Activated CD4-positive, alpha-beta memory T cell treated with anti-CD3 and anti-CD28 coated beads for 36 hours (primary cell): ENCODE measurements at places on chromosomes 7 and 10.

DNA sequence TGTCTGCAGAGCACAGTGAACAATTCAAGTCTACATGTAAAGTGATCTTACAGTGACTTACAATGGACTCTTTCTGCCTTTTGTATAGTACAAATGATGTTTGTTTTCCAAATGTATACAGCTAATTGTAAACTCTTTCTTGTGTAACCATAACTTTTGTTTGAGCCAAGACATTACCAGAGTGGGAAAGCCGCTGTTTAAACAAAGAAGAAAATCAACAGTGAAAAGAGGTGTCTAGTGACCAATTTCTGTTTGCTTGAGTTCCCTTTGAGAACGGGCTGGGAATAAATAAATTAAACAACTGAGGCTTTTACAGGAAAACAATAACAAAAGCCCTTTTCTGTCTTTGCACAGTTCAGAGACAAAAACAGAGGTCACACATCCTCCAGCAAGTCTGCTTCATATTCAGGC lies 1163.4 kb downstream of the CNTNAP2 start:
- DNase-seq = no peak

GRCh38 chr7:6579446-6579845 lies 2.2 kb downstream of the ZDHHC4 start:
- DNase-seq = no peak

DNA sequence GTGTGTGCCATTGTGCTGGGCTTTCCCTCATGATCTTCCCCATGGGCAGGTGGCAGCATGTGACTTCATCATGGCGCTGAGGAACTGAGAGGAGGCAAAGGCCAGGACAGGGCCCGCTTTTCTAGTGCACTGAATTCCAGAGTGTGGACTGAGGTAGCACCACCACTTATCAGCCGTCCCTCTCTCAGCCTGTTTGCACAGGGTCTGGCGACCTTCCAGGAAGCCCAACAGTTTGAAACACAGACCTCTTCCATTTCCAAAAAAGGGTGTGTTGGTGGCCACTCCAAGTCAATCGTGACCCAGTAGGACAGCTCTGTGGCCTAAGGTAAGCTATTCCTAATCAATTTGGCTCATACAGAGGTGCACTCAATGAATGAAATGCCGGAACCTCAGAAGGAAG lies 4.4 kb downstream of the DNAJC30 start:
- no peak for DNase-seq

GRCh38 chr7:115707258-115708012 lies 323.1 kb downstream of the TFEC start:
- peak; percentile 10 for DNase-seq

DNA sequence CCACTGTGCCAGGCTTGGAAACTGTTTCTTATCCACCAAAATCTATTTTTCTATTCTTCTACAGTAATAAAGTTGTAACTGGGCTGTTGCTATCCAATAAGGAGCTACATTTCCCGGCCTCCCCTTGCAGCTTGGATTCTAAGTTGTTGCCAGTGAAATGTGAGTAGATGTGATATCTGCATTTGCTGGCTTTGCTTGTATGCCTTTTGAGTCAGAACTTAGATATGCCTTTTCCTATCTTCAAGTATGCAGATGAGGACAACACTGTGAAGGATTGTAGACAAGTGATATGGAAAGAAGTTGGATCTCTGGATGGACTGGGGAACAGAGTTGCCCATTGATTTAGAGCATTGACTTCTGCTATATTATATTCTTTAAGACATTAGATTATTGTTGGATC lies 236.9 kb downstream of the REEP3 start:
- DNase-seq = no peak

DNA sequence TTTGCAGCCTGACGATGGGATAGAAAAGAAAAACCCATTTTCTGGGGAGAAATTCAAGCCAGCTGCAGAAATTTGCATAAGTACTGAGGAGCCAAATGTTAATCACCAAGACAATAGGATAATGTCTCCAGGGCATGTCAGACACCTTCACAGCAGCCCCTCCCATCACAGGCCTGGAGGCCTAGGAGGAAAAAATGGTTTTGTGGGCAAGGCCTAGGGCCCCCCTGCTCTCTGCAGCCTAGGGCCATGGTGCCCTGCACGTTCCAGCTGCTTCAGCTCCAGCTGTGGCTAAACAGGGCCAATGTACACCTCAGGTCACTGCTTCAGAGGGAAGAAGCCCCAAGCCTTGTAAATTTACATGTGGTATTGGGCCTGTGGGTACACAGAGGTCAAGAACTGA lies 158.2 kb downstream of the VWC2 start:
- no peak for DNase-seq

GRCh38 chr7:20778063-20778721 lies 8.5 kb downstream of the SP8 start:
- DNase-seq = no peak

- DNase-seq = no peak
Measured at GRCh38 chr10:78412605-78413004, 378.9 kb downstream of the RPS24 start.

- no peak for DNase-seq
Measured at GRCh38 chr10:114575417-114576131, 82.5 kb downstream of the ABLIM1 start.

GRCh38 chr7:28558236-28558635 lies 145.9 kb downstream of the CREB5 start:
- no peak for DNase-seq

- DNase-seq = no peak
Measured at GRCh38 chr10:93336110-93336509, 146.0 kb downstream of the MYOF start.

DNA sequence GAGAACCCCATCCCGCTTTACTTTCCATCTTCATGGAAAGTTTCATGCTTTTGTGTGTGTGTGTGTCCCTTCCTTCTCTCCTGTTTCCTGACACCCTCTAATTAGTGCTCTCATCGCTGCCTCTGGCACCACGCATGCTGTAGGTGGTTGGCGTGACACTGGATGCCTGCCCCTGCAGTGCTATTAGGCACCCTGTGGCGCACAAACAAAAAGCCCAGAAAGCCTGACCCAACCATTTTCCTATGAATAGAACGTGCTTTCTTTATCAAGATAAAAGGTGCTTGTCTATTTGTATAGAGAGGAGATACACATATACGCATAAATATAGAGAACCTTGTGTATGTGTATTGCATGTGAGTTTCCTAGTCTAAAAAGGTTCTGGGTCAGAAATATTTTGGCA lies 120.8 kb upstream of the CDCA7L start:
- no peak for DNase-seq

DNA sequence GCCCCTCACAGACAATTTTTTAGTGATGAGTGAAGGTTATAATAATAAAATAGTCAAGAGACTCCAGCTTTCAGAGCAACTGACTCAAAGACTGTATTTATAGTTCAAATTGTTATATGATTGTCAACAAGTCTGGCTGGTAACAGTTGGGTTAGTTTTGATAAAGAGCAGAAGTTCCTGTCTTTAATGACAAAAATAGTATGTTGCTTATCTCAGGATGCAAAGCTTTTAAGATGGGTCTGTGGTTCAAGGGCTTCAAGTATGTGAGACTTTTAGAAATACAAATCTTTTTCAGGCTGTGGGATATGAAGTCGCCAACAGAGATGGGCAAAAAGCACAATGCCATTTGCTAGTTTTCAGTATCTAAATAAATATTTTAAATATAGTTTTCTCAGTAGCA lies 118.4 kb downstream of the ABCA13 start:
- no peak for DNase-seq

DNA sequence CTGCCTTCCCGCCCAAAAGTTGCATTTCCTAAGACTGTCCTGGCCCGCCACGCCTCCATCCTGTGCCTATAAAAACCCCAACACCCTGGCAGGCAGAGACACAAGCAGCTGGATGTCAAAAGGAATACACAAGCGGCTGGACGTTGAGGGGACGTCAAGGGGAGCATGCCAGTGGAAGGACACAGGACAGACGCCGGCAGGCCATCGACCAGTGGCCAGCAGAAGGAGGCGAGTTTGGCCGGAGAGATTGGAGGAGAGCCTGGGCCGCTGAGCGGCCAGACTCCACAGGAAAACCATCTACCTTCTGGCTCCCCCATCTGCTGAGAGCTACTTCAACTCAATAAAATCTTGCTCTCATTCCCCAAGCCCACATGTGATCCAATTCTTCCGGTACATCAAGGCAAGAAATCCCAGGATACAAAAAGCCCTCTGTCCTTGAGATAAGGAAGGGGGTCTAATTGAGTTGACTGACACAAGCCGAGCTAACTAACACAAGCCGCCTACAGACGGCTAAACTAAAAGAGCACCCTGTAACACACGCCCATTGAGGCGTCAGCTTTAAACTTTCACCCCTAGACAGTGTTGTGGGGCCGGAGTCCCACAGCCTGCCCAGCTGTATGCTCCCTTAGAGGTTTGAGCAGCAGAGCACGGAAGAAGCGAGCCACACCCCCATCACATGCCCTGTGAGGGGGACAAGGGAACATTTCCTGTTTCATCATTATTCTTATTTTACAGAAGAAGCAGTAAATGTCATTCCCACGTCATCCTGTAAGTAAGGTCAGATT lies 150.3 kb upstream of the PHYHIPL start:
- no peak for DNase-seq

GRCh38 chr10:119409385-119409784 lies 133.1 kb downstream of the RGS10 start:
- no peak for DNase-seq

GRCh38 chr7:147053746-147054145 lies 937.1 kb downstream of the CNTNAP2 start:
- DNase-seq = no peak

DNA sequence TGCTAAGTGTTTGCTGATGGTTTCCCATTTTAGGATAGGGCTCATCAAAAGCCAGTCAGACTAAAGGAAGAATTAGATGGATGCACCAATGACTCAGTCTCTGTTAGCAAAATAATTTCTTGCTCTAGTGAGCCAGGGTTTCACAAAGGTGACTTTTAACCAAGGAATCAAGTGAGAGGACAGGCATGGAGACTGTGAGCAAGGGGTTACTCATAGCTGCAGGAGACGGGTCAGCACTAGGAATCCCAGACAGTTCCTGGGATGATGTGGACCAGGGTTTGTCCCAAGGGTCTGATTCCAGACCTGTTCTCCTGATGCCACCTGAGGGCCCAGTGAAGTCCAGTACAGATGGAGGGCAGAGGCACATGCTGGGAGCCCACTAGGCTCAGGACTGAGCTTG lies 138.1 kb downstream of the NOC3L start:
- DNase-seq = no peak

- no peak for DNase-seq
Measured at GRCh38 chr7:14806891-14807290, 95.7 kb downstream of the DGKB start.

GRCh38 chr10:129548600-129548999 lies 81.6 kb downstream of the MGMT start:
- no peak for DNase-seq

GRCh38 chr7:26291699-26292538 lies at the start of gene SNX10:
Gene SNX10 (plus strand): TSS chr7:26291862. CDS start chr7:26346443, 54,581 bp downstream.
- DNase-seq = peak; percentile 76
